NCI-H1105 (cell line): ENCODE measurements at places on chromosomes 1 and 21.

GRCh38 chr1:163747855-163748254, 426.1 kb downstream of the NUF2 start:
- no peak for DNase-seq

DNA sequence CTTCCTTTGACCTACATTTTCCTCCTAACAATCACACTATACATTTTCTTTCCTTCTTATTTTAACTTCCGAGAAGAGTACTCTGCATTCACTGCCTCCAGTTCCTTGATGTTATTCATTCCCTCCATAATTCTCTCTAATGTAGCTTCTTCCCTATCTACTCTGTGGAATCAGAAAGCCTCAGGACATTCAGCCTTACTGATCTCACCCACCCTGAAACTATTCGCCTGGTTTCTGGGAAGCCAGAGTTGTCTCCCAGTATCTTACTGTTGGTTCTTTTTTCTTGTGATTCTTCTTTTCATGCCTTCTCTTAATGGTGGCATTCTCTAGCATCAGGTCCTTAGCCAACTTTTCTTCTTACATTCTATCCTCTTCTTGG, 45.5 kb downstream of the WDR64 start:
- DNase-seq: no peak

DNA sequence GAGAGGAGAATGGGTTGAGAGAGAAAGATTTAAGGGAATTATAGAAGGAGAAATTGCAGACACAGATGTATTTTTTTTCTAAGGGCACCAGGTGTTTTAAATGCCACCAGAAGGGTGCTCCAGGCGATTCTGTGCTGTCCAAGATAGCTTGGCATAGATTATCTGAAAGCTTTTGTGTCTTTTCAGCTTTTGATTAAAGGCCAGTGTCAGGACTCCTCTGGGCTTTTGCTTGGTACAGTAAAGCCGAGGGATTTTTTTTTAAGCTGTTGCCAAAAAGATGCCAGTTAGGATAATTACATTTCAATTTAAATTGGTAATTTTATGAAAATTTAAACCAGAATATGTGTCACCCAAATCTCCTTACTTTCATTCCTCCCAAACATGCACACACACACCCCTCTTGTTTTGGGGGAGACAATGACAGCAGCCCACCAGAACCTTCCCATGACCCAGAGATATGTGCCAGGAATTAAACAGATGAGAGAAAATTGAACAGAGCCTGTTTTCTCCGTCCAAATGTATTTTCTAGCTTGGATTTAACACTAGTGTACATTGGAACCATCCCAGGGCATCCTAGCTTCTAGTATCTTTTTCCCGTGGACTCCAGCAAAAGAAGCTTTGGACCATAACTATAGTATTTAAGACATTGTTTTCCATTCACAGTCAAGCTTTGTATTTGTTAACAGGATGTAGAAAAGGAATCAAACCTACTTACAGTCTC, 670.7 kb upstream of the CXADR start:
- DNase-seq: no peak

DNA sequence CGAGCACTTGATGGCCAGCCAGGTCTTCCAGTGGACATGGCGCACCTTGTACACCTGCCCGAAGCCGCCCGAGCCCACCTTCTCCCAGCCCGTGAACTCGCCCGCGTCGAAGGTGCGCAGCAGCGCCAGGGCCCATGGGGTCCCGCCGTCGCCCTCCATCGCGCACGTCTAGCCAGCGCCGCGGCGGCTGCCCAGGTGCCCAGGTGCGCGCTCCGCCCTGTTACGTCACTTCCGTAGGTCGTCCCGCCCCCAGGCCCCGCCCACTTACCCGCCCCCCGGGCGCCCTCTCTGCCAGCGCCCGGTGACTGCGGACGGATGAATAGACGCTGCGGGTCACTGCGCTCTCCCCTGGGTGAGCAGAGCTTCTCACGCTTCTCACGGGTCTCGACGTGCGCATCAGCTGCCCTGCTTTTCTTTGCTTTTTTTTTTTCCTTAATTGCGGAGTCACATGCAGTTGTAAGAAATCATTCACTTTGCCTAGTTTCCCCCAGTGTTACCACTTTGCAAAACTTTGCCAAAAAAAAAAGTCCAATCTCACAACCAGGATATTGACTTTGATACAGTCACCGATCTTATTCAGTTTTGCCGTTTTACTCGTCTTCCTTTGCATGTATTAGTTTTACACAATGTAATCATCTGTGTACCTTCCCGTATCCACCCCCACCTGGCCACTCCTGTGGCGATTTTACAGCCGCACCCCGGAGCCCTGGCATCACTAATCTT, at the start of gene RIPK4:
Gene RIPK4 (minus strand): TSS at position 170 of the 723 bp plus-strand sequence. CDS start 11 bp downstream, at position 159.
- peak; percentile 87 for DNase-seq

DNA sequence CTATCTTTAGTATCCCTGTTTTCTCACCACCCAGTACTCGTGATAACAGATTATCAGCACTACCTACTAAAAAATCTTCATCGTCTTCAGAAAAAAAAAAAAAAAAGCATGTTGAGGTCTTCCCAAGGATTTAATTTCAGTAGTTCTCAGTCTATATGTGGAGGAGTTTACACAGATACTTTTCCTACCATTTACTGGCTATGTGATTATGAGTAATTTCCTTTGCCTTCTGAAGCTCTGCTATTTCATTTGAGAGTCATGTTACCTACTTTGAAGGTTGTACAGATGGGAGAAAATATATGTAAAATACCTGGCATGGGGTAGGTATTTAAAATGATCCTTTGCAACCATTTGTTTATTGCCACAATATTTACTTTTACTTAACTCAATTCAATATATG, 399.7 kb downstream of the NEGR1 start:
- DNase-seq: no peak

DNA sequence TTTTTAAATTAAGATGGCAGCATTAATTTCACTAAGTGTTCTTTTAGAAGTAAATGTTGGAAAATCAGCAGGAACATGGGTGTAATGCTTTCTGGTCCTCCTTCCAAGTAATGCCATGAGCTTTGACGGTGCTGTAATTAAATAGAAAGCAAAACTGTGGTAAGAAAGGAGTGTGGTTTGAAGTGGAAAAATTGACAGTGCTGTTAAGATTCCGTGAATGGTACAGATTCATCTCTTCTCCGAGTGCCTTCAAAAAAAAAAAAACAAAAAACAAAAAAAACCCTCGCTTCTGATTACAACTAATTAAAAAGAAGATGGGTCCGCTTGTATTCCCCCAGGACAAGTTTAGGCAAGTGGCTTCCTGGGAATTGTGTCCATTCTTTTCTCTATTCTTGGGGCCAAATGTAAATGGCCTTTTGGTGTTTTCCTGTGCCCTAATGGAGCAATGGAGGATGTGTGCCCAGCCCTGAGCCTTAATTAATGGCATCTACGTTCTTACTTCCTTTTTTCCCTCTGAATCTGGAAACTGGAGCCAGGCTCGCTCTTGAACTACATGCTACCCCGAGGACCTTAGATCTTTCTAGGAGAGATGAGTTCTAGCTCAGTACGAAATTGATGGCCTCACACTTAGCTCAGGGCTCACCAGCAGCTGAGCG, 5.1 kb downstream of the LMO4 start:
- DNase-seq: no peak

DNA sequence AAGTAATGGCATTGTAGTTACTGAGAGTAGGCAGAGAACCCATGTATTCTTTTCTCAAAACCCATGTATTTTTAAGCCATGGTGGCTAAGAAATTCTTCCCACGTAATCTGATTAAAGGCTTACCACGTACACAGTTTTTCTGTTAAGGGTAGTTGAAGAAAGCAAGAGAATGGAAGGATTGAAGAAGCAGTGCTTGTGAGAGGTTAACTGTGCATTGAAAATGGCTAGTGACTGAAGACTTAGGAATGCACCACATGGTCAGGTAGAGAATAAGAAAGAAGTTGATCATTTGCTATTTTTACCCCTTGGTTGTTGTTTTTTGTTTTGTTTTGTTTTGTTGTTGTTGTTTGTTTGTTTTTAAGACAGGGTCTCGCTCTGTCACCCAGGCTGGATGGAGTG, 178.9 kb upstream of the SNX7 start:
- DNase-seq: no peak

- peak; percentile 44 for DNase-seq
Observed at GRCh38 chr1:20484519-20485462, 1.2 kb downstream of the CAMK2N1 start.

- no peak for DNase-seq
Observed at GRCh38 chr1:40218333-40218732, 29.4 kb upstream of the TMCO2 start.

GRCh38 chr1:157993918-157994605, 617 bp downstream of the KIRREL1 start:
- DNase-seq: no peak

DNA sequence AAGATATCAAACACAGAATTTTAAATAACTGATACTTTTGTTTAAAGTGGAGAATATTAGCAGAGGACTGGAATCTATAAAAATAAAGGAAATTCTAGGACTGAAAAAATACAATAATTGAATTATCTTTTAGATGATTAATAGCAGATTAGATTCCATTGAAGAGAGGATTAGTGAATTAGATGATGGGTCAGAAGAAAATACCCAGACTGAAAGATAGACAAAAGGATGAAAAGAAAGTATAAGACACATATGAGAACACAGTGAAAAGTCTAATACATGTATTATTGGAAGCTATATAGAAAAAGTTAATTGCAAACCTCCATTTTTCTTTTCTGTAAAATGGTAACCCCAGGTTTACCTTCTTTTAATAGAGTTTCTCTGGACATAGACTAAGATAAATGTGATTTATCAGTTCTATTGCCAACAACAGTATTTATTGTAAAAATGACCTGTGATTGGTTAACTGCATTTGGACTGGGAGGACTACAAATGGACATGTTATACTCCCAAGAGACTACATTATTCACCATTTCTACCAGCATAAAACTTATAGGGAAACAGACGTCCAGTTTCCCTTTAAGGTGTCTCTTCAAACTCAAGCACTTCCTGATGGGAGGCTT, 11.0 kb downstream of the PRKAA2 start:
- DNase-seq: no peak

DNA sequence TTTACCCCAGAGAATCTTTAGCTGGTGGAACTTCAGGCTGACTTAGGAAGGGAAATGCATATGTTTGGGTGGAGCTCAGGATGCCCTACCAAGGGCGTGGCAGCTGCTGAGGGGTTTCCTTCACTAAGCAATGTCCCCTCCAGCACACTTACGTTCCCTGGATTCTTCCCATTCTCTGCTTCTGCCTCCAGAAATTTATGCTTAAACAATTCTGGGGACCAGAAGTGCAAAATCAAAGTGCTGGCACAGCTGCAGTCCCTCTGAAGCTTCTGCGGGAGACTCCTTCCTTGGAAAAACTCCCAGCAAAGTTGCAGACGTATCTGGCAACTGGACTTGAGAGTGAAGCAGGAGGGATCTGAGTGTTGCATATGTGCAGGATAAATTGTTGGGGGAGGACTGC, 402.8 kb downstream of the PCP4 start:
- DNase-seq: no peak

DNA sequence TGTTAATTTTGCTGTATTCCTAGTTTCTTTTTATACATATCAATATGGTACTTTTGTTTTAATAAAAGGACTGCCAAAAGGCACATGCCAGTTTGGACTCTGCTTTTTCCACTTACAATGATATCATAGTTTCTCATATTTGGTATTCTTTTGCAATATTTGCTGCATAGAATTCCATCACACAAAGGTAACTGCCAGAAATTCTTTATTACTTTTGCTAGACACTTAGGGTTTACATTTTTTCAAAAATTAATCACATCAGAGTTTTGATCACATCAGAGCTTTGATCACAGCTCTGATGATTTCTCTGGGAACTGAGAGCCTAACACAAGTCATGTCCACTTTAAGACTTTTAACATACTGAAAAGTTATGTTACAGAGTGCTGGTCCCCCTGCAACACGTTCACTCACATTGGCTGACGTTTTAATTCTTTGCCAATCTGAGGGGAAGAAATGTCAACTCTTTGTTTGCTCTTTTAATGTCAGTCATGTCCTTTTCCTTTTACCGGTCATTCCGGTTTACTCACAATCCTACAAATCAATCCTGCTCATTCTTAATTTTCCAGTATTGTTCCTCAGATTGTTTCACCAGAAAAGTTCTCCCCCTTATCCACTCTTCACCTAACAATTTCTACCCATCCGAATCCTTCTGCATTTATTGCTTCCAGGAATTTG, 1.1 kb upstream of the CD46 start:
- DNase-seq: no peak

GRCh38 chr1:36342426-36343185, 19.2 kb upstream of the EVA1B start:
- no peak for DNase-seq

DNA sequence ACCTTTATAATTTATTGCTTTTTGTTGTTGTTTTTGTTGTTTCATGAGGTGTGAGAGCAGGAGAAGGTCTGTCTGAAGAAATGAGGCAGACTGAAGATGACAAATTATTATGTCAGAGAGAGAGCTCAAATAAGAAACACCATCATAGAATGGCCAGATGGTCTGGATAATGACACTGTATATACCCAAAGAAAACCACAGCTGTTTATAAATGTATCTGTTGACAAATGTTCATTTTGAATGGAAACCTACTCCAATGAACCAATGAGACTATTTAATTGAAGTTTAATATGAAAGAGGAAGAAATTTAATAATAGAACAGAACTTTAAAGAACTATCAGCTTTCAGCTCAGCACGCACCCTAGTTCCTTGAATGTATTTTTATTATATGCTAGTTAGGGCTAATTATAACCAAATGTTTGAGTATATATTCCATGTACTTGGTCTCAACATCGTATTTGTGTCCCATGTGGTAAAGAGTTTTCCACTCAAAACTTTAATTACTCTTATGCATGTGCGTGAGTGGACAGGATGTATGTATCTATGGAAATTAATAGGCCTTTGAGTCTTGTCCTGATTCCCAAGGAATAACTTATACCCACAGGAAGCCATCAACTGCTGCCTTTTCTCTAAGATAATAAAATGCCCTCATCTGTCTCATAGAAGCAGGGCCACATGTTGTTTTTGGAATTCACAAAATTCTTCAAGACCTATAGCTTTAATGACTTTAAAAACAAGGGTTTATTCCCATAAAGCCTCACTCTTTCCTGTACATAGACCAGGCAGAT, 202.7 kb downstream of the KCNK2 start:
- no peak for DNase-seq

- DNase-seq: no peak
Observed at GRCh38 chr21:43204638-43205037, 35.8 kb downstream of the CRYAA start.

DNA sequence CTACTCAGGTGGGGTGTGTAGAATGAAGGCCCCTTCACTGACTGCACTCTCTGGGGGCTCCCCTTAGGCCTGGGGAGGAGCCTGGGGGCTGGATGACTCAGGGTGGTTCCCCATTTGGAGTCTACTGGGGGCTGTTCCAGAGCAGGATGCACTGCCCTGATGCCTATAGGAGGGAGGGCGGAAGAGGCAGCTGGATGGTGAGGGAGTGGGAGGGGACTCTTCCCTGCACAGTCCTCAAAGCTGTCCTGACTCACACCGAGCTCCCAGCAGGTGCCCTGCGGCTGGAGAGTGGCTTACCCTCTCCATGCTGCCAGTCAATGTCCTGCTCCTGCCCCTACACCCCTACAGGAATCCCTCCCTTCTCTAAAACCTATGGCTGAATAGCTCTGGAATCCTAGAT, 204.4 kb downstream of the TRABD2B start:
- DNase-seq: no peak

GRCh38 chr1:160911925-160912324, 26.9 kb upstream of the ITLN1 start:
- DNase-seq: no peak
